ENCODE measurements at places on chromosomes 6 and 20. TPM values are rescaled to one million over a fixed set of nuclear protein-coding genes. Genes with fewer than 3 reads are reported as not detected.

The KIF16B gene
- total RNA-seq = 13.2 TPM

DNA sequence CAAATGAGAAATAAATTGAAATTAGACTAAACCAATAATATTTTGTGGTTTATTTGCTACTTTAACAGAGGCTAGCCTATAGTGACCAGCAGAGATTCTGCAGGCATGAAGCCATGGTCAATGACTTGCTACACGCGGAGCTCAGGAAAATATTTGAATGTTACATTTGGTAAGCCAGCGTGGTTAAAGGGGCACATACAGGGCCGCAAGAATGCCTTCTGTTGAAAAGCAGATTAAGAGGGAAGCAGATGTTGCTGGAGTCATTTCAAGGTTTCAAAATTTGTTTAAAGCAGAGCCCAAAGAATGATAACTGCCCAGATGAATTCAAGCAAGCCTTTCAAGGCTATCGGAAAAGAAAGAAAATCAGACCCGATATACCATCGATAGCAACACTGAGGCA is 294.3 kb upstream of the MAN1A1 start:
- no peak for DNase-seq

The ADA gene
- total RNA-seq = 17.6 TPM

The UQCC2 gene
- total RNA-seq = 154 TPM

- DNase-seq = no peak
These were observed 6.1 kb upstream of the TMEM200A start for GRCh38 chr6:130359736-130360135.

The TINAG gene
- total RNA-seq = not detected

The NKX2-2 gene
- total RNA-seq = not detected

DNA sequence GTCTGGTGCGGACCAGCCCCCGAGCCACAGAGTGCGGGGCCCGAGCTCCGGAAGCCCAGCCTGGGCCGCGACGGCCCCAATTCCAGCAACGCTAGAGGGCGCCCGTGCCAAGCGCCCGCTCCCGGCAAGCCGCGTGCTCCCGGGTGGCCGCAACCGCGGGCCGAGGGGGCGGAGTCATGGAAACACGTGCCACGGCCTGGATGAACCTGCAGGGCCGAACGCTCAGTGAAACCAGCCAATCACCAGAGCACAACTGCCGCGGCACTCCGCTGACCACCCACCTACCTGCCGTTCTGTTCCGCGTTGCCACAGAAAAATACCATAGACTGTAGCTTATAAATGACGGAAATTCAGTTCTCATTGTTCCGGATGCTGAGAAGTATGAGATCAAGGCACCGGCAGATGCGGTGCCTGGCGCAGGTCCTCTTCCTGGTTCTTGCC is 85.7 kb upstream of the FOXC1 start:
- DNase-seq = peak; percentile 57

DNA sequence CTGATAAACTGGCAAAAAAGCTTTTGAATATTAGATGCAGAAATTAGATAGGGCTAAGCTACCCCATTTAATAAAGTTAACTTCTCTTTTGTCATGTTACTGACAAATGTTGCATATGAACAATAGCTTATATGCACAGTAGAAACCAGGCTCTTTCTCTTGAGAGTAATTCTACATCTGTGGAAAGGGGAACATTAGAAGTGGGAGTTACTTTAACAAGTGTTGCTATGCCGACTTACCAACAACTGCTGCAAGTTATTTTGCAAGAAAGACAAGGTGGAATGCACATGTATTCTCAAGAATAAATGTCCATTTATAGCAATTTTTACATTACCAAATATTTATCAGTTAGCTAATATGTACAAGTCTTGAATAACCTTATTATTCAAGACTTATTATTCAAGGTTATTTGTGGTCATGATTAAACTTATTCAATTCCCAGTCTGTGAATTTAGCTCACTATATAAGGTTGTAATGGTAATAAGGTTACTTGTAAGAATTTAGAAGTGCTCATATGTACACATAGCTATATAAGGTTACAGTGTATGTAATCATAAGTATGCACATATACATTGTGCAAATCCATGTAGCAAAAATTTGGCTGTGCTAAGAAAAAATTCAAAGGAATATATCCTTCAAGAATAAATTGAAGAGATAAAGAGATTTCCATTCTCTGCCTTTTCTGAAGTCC is 38.3 kb downstream of the ADGRG6 start:
- DNase-seq = no peak

The NKX2-4 gene
- total RNA-seq = not detected

Measured in foreskin keratinocyte (primary cell).